ENCODE measurements at places on chromosomes 6 and 20.

- DNase-seq = no peak
Observed at GRCh38 chr6:53043581-53043980, 21.6 kb upstream of the FBXO9 start.

GRCh38 chr20:53370345-53370961 lies 223.2 kb downstream of the ZNF217 start:
- no peak for DNase-seq

DNA sequence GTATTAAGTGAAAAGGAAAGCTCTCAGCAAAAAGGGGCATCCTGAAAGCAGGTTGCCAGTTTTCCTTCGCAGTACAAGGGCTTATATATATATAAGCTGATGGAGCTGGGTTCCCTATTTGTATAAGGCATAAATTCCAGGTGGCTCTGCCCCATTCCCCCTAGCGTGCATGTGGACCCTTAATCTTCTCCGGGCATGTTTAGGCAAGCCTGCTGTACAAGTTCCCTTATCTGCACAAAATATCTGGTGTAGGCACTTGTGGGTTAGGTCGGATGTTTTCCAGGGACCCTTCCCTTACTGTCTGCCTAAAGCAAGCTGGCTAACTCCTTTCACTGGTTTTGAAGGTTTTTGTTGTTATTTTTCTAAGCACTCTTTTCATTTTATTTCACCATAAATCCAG lies 140.7 kb downstream of the FUT9 start:
- no peak for DNase-seq

DNA sequence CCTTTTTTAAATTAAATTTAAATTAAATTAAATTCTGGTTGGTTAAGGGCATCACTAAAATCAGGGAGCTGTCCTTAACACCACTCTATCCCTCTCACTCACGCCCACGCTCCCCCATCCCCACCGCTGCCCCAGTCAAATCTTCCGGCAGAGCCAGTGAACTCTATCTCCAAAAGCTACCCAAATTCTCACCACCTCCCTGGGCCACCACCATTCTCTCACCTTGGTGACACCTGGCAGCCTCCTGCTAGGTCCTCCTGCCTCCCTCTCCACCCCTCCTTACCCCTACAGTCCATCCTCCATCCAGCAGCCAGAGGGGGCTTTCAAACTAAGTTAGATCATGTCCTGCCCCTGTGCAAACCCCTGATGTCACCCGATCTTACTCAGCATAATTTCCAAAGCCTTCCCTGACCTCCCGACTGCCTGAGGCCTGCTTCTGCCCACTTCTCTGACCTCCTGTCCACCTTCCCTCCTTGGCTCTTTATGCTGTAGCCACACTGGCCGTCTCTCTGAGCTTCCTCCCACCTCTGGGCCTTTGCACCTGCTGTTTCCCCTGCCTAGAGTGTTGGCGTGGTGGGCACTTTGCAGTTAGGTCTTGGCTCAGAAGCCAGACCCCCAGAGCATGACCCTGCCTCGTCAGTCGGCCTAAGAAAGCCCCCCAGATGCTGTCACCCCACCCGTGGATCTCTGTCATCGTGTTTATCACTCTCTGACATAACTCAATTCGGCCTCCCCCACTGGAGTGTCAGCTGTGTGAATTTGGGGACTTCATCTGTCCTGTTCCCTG lies 24.7 kb downstream of the PTGIS start:
- no peak for DNase-seq

DNA sequence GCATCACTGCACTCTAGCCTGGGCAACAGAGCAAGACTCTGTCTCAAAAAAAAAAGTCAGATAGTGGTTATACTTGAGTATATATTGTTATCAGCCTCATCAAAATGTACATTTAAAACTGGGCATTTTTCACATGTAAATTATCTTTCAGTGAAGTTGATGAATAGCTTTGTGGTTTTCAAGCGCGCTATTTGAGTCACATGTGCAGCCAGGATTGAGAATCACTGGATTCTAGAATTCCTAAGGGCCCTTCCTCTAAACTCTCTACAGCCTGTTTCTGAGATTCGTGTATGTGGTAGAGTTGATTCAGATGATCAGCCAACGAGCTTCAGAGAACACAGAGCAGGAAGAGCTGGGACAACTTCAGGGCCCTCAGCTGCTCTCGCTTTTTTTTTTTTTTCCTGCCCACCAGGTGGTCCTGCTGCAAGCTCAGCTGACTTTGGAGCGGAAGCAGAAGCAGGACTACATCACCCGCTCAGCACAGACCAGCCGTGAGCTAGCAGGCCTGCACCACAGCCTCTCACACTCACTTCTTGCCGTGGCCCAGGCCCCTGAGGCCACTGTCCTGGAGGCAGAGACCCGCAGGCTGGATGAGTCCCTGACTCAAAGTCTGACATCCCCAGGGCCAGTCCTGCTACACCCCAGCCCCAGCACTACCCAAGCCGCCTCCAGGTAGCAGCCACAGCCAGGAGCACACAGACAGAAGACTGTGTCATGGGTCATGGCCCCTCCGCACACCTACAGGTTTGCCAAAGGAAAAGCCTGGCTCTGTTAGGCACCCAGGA lies 18.3 kb downstream of the C20orf173 start:
- no peak for DNase-seq

GRCh38 chr6:92723390-92723931 lies 695.9 kb downstream of the EPHA7 start:
- DNase-seq = no peak

- no peak for DNase-seq
Observed at GRCh38 chr6:143332153-143332845, 118.2 kb downstream of the ADAT2 start.

DNA sequence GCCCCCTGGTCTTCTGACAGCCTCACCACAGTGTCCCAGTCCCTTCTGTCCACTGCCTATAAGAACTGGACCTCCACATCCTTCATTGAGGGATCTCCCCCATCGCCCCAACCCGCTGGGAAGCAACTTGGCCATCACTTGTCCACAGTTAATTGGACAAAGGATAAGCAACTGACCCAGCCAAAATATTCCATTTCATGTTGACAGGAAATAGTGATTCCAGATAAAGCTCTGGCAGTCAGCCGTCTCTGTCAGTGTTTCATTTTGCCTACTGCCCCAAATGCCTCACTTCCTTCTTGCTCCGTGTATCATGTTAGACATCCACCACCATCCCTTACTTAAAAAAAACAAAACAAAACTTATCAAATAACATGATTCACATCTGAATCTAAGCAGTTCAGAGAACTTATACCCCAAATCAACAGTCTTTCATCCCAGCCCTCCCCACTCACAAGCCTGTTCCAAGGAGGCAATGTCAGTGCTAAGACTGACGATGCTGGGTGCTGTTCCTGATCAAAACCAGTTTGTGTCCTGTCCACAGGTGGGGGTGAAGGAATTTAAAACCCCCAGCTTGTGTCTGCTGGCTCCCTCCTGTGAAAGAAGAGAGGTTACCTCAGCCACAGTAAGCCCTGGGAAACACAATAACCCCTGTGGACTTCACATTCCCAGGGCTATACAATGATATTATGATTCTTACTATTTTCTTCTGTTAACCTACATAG lies 162.5 kb downstream of the WDR27 start:
- DNase-seq = no peak

GRCh38 chr6:167470836-167471547 lies 146.1 kb downstream of the TTLL2 start:
- no peak for DNase-seq

Data from esophagus squamous epithelium (tissue), 5 donors.